ENCODE measurements at places on chromosomes 11 and 22.

DNA sequence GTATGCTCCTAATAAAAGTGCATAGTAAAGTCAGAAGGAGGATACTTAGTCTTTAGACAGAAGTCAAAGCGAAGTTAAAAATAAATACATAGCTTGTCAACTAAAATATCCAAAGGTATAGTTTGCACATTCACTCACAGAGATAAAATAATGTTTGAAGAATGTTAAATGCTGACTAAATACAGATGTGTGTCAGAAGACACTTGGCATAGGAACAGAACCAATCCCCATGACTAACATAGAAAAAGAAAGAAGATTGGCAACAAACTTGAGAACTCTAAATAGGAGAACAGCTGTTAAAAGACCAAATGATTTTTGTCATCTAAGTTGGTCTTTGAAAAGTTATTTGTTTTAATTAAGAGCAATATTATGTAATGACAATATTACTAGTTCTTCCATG lies 1172.1 kb upstream of the RAG2 start:
- no peaks in the 10 kb centered on the region for H3K36me3 ChIP-seq
- no peak overlapping the region for H3K4me3 ChIP-seq
- H3K4me1 ChIP-seq = no peaks in the 10 kb centered on the region
- H3K27me3 ChIP-seq = no peaks in the 10 kb centered on the region
- H3K27ac ChIP-seq = no peak overlapping the region
- no peak for DNase-seq

GRCh38 chr11:35114906-35115687 lies 23.9 kb upstream of the CD44 start:
- DNase-seq = no peak
- no peak overlapping the region for H3K4me3 ChIP-seq
- H3K36me3 ChIP-seq = peaks cover 2% of the 10 kb centered on the region
- peaks cover 23% of the 10 kb centered on the region for H3K4me1 ChIP-seq
- peaks cover 58% of the 10 kb centered on the region for H3K27me3 ChIP-seq

DNA sequence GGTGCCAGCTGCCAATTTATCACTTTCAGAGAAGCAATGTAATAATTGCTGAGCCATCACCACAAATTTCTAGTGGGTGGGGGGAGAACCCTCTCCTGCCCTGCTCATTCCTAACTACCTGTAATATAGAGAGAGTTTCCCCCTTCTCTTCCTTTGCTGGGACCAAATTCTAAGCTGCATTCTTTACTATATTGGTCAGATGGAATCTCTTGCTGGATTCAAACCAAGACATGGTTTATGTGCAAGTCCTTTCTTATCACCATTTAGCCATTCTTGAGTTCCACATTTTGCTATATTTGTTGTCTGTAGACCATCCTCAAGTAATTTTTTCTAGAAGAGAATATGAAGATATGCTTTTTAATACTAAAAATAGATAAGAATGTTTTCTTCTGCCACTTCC lies 452.1 kb downstream of the MN1 start:
- H3K27me3 ChIP-seq = no peaks in the 10 kb centered on the region
- no peak overlapping the region for H3K27ac ChIP-seq
- no peaks in the 10 kb centered on the region for H3K36me3 ChIP-seq
- H3K4me3 ChIP-seq = no peak overlapping the region
- no peak for DNase-seq

- no peak overlapping the region for H3K27ac ChIP-seq
- H3K27me3 ChIP-seq = no peaks in the 10 kb centered on the region
- no peaks in the 10 kb centered on the region for H3K36me3 ChIP-seq
- no peak overlapping the region for H3K4me3 ChIP-seq
- no peak for DNase-seq
- H3K4me1 ChIP-seq = no peaks in the 10 kb centered on the region
Observed at GRCh38 chr11:1233351-1234053, 10.6 kb downstream of the MUC5B start.

All from activated T-helper 2 cell treated with anti-CD3 and anti-CD28 coated beads, Interferon-gamma antibody, Interleukin-2, Interleukin-4, amounts not matched to agents 10 μg/mL and 5 μg/mL and 100 μg/mL, durations not matched to agents 14 hours and 24 hours and 36 hours (primary cell).